Astrocyte of the spinal cord (primary cell): ENCODE measurements at places on chromosomes 2 and 18.

DNA sequence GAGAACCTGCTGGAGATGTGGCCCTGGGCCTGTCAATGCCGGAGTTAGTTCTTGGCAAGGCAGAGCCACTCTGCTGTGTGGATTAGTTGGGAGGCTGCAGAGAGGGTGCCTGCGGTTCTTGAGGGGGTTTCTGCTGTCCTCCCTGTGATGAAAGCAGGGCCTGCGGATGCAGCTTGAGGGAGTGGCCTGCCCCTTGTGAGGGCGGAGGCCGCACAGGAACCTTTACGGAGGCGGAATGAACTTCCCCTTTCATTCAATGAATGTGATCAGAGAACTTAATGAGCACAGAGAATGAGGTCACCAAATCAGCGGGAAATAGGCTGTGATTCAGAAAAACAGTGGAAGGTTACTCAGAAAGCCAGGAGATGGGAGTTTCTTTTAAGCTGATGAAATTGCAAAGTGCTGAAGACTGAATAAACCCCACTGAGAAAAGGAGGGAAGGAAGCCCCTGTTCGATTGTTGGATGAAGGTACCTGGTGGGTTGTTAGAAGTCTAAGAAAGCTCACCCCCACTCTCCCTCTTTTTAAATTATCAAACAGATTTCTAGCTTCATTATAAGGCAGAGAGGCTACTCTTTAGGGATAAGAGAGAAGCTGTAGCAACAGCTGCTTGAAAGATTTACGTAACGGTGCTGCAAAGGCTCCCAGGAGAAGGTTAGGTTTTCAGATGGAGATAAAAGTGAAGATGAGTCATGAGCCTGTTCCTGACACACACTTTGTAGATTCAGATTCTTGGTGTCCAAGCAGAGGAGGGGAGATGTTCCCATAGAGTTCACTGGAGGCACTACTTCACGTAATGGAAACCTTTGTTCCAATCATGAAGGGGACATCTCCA lies 47.4 kb downstream of the VWA3B start:
- DNase-seq: peak; percentile 51

DNA sequence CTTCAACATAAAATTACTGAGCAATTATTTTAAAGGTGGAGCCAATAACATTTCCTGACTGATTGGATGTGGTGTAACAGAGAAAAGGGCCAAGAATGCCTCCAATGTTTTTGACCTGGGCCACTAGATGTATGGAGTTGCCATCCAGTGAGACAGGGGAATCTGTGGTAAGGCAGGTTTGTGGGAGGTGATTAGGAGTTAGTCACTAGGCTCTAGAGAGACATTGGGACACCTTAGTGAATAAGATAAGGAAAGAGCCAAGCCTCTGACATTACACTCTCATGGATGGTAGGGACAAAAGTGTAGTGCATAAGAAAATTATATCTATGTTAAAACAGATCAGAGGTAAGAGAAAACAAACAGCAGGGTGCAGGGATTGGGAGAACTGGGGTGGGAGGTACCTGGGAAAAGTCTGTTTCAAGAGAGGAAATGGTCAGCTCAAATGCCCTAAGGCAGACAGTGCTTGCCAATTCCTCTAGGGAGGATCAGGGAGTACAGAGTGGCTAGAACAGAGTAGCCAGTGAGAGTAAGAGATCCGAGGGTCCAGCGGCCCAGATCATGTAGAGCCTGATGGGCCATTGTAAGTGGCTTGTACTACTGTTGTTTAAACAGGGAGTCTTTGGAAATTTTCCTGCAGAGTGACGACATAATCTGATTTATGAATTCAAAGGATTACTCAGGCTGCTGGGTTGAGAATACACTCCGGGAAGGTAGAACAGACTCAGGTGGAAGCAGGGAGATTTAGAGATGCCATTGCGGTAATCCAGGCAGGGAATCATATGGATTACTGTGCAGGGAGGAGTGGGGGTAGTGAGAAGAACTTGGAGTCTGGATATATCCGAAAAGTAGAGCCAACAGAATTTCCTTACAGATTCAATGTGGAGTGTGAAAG lies 45.7 kb upstream of the CUL3 start:
- no peak for DNase-seq

- no peak for DNase-seq
Measured at GRCh38 chr18:8627540-8627939, 18.3 kb downstream of the RAB12 start.

DNA sequence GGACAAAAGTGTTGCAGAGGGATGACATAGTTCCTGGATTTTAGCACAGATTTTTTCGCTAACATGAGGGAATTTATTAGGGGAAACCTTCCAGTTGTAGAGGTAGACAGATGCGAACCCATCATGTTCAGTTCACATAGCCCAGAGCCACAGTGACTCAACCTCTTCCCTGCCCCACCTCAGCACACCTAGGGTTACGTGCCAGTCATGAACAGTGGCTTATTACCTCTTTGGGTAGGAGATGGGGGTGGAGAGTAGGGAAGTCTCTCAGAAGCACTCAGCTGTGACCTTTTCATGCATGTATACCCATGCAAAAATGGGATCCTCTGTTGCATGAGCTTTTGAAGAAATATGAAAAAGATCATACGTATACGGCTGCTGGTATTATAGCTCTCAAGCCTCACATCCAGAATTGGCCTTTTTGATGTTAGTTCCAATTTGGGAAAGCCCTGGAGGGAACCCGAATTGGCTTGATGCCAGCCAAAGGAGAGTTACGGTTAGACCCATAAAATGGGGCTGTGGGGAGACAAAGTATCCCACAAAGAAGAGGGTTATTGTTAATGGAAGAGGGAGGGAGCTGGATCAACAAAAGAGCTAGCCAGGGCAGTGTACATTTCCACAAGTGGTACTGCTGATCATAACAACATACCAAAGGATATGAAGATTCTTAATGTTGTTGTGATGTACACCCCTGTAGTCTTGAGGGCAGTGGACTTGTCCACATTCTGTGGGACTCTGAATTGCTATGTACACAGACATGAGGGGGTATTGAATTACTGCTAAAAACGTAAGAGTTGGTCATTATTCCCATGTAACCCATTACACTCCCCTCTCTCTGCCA lies 4.9 kb downstream of the TANC1 start:
- DNase-seq: peak; percentile 54

GRCh38 chr18:54269893-54270844 lies 852 bp downstream of the POLI start:
- DNase-seq: peak; percentile 47
